NCI-H146 (cell line): ENCODE measurements at places on chromosomes 6 and 20.

DNA sequence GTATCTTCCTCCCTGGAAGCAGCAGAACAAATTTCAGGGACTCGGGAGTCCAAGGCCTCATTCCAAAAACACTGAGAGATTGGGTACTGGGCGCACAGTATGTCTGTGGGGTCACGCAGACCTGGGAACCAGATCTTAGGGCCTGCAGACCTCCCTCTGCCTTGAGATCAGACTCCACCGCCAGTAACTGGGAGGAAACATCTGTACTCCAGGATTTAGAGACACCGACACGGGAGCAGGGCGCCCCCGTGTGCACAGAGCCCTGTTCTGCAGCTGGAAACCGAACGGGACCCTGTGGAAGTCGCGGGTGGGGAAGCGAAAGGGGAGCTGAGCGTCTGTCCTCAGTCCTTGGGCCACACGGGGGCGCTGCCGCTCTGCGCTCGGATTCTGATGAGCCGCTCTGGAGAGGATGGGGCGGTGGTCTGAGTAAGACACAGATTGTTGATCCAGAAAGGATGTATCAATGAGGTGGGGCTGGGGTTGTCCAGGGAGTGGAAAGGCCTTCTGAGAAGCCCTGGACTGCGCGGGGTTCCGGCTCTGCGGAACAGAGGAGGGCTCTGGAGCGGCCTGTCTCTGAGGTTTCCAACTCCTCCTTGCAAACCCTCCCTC is 35.7 kb upstream of the HLA-E start:
- peak; percentile 59 for DNase-seq

DNA sequence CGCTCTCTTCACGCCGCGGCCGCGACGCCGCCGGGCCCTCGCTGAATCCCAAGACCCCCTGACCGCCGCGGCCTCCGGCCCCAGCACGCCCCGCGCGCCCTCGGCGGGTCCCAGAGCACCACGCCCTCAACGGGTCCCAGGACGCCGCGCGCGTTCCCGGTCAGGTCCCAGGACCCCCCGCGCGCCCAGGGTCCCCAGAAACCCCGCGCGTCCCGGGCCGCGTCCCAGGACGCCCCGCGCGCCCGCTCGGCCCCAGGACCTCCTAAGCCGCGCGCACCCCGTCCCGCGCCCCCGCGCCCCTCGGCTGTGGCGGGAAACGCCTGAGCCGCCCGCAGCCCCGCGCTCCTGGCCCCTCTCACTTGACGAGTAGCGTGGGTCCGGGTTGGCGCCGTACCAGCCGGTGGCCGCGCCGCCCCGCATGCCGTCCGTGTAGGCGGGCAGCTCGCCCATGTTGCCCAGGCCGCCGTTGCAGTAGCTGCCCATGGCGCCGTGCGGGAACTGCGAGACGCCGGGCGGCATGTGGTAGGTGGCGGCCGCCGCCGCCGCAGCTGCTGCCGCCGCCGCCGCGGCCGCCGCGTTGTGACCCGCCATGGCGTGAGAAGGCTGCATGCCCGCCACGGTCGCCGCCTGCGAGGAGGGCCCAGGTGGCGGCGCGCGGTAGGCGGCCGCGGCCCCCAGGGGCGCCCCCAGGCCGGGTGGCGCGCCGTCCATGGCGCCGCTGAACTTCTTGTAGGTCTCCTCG is 556 bp downstream of the NKX2-4 start:
- DNase-seq = peak; percentile 54

GRCh38 chr6:168045141-168045691 is 33.8 kb downstream of the FRMD1 start:
- peak; percentile 42 for DNase-seq

GRCh38 chr6:81791756-81792155 is 39.3 kb upstream of the TENT5A start:
- DNase-seq = no peak

DNA sequence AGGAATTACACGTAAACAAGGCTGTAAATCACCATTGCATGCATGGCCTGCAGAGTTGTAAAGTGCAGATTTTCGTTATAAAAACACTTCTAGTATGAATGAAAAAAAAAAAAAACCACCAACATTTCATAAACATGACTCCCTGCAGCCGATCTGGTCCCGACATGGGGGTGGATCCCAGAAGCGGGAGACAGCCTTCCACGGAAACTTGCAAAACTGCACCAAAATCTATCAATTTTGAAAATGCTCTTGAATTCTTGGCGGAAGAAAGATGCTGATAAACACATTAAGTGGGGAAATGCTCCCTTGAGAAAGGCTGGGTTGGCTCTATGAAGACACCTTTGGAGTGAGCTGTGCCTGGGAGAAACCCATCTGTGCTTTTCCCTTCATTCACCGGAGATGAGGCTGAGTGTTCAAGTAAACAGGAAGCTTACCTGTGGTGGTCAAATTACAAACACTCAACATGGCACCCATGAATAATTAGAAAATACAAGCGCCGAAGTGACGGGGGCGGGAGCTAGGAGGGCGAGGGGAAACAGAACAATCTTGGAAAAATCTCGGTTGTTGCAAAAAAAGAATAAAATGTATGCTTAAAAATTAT is 845 bp upstream of the ANKRD60 start:
- peak; percentile 24 for DNase-seq

GRCh38 chr6:2877057-2877882 is 25.8 kb downstream of the SERPINB9 start:
- no peak for DNase-seq

- DNase-seq = no peak
Measured at GRCh38 chr20:23227976-23228375, 122.6 kb upstream of the NXT1 start.

GRCh38 chr20:37072293-37073196 is 23.3 kb downstream of the RBL1 start:
- no peak for DNase-seq

DNA sequence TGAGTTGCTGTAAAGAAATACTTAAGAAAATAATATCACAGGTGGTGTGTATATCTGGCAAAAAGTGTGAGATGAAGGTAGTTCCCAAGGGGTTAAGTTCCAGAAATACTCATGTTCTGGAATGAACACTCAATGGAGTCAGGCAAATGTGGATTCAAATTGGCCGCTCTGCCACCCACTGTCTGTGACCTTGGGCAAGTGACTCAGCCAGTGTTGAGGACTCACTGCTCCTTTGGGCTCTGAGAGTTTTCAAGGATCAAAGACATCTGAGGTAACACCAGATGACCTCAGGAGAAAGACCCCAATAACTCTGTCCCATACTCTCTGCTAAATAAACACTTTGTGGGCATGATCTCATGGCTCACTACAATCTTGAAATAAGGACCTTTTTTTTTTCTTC is 59.2 kb upstream of the EYA2 start:
- no peak for DNase-seq

DNA sequence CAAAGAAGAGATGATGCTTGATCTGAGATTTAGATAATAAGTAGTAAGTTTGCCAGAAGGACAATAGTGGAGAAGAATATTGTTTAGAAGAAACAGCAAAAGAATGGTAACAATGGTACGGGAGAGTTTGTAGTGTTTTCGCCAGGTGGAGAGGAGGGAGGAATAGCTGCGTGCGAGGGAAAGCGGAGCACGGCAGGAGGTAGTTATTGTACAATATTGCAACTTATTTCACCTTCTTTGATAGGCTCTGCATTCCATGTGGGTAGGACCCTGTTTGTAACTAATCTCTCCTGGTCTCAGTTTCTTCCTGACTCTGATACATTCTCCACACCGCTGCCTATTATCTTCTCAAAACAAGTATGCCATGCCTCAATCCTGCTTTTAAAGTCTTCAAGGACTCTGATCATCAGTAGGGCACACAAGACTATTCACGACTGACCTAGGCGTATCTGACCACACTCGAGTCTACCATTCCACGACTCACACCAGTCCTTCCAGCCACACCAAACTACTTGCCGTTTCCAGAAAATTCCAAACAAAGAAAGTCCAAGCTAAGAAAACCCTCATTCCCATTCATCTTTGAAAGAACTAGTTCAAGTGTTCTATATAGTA is 1.1 kb downstream of the PPIL4 start:
- DNase-seq = peak; percentile 41

- DNase-seq = no peak
Measured at GRCh38 chr6:146542881-146543210, 787 bp upstream of the RAB32 start.

- no peak for DNase-seq
Measured at GRCh38 chr6:16690608-16691142, 70.6 kb downstream of the ATXN1 start.

GRCh38 chr6:24584382-24584720 is 61.6 kb downstream of the KIAA0319 start:
- DNase-seq = peak; percentile 84

GRCh38 chr6:24614043-24614420 is 32.0 kb downstream of the KIAA0319 start:
- no peak for DNase-seq

GRCh38 chr20:8646716-8647115 is 422.2 kb upstream of the PLCB4 start:
- DNase-seq = no peak

GRCh38 chr20:40913224-40914185 is 115.1 kb upstream of the TOP1 start:
- no peak for DNase-seq

GRCh38 chr6:50007819-50008218 is 14.0 kb downstream of the DEFB110 start:
- no peak for DNase-seq

DNA sequence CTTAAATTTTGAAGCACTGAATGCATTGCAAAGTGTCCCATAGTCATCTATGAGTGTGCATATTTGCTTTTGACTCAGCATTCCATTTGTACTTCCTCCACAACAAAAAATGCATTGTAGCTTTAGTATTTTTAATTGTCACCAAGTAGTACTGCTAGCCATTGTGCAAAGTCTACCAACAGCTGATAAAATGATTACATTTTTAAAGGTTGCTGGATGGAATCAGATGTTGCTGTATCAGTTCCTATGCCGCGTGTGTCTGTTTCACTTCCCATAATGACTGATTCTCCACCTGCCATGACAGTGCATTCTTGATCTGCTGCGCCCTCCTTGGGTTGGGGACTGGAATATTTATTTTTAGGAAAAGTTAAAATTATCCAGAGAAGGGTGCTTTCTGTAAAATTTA is 41.2 kb downstream of the SLX4IP start:
- no peak for DNase-seq

DNA sequence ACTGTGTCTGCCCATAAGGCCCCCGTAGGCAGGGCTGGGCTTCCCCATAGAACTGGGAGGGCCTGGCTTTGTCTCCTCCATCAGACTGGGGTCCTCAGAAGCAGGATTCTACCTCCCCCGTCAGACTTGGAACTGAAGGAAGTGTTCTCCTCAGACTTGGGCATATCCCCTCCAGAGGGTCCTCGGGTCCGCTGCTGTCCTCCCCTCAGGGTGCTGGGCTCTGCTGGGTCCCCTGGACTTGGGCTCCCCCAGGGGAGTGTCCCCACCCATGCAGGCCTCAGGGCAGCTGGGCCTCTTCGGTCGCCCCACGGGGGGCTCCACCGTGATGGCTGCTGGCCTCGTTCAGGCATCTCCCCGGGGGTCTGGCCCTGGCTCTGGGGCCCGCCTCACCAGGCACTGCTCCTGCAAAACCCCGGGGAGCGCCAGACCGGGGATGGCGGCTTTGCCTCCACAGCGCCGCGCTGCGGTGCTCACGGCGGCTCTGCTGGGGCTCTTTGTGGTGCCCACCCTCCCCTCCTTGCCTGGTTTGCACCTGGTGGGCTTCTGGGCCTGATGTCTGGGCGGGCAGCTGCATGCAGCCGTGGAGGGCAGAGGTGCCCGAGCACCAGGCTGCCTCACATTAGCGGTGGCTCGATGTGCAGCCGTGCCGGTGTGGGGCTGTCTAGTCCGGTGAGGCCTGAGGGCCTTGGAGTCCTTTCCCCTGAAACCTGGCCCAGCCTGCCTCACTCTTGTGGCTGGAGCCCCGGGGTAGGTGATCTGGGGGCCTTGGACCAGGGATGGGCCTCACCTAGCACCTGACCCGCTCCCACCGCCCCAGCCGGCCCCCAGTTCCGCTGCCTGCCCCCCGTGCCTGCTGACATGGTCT is 13.9 kb downstream of the COL20A1 start:
- no peak for DNase-seq
